ENCODE measurements at places on chromosomes 5 and 9.

- no peak for DNase-seq
Observed at GRCh38 chr9:132144708-132145365, 17.0 kb upstream of the NTNG2 start.

GRCh38 chr9:22088717-22089061, 79.6 kb upstream of the CDKN2B start:
- no peak for DNase-seq

DNA sequence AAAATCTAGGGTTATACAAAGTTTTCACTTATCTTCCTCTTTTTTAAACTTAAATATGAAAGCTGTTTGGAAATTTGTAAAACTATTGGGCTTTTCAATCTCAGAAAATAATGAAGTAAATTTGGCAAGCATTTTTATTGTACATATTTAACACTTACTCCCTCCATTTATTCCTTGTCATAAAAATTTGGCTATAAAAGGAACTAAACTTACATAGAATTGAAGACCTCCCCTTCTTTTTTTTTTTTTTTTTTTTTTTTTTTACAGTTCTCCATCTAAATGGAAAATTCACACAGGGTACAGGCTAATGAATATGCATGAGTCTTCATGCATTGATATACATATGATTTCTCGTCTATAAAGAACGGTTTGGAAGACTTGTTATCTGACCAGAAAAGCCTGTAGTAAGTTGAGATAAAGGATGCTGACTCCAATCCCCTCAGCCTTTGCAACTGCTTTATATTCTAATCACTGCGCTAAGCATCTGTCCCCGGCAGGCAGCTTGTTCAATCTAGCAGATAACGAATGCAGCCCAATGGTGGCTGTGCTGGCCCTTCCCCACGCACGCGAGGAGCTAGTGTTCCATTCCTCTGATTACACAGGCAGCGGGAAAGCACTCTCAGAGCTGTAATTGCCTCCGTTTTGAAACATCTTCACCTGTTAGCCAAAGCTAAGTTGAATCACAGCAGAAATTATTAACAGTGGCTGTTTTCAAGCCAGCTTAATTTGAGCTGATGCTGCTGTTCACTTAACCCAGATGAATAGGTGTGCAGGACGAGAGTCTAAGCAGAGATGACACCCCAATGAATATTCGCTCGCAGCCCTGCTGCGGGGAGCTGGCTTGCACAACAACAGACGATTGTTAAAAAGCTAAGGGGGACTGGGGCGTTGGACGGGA, 453.8 kb upstream of the ZNF608 start:
- DNase-seq = no peak

DNA sequence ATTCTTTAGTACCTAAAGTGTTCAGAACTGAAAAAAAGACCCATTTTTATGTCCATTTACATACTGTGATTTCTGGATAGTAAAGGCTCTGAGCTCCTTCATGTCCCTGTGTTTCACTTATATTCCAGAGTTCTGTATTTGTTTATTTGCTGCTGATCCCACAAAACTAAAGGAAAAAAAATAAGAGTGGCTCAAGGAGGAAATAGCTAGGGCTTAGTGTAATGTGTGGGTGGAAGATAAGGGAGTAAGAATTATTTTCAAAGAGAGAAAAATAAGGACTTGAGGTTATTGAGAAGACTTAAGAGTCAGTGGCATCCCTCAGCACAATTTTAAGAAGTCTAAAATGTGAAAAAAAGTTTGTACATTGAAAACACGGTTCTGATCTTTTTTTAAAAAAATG, 46.0 kb downstream of the ENTREP1 start:
- DNase-seq = peak; percentile 45

- DNase-seq = no peak
Observed at GRCh38 chr5:124007675-124008398, 495.9 kb downstream of the CSNK1G3 start.

DNA sequence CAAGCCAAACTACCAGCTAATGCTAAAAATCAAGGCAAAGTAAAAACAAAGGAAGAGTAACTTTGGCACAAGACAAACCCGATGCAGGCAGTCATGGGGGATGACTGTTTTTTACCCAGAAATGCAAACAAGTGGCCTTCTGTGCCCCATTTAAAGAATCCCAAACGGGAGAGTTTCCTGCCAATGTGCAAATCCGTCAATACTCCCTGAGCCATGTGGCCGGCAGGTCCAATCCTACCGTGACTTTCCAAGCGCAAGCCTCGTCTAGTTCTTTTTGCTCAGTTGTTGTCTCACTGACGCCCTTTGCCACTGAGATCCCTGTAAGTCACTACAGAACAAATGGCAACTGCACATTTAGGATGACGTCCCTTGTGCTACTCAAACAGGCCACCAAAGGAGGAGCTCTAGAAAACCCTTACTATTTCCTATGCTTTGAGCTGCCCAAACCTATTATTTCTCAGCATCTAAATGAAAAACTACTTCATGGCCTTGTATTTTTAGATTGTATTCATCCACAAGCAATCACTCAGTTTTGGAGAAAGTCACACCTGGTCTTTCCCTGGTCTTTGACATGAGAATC, 43.4 kb downstream of the OTULIN start:
- DNase-seq = no peak

DNA sequence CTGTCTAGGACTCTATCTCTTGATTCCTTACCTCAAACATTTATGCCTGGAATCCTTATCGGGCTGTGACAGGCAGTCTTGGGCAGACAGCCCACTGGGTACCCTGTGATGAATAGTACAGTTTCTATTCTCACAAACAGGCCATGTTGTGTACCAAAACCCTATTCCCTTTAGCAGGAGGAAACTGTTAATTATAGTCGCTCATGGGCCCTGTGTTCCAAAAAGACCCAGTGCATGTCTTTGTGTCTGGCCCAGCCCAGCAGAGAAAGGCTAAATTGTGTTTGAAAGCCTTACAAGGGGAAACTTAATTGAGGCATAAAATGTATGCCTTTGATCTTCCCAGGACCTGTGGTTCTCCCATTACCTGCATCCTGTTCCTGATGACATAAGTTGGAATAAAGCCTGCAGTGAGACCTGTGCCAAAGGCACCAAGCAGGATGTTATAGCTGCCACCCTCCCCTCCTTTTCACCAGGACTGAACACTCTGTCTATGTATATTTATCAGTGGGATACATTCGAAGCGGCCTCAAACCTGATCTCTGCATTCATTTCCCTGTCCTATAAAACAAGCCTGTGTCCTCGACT, 43.3 kb downstream of the TLR4 start:
- DNase-seq = no peak

DNA sequence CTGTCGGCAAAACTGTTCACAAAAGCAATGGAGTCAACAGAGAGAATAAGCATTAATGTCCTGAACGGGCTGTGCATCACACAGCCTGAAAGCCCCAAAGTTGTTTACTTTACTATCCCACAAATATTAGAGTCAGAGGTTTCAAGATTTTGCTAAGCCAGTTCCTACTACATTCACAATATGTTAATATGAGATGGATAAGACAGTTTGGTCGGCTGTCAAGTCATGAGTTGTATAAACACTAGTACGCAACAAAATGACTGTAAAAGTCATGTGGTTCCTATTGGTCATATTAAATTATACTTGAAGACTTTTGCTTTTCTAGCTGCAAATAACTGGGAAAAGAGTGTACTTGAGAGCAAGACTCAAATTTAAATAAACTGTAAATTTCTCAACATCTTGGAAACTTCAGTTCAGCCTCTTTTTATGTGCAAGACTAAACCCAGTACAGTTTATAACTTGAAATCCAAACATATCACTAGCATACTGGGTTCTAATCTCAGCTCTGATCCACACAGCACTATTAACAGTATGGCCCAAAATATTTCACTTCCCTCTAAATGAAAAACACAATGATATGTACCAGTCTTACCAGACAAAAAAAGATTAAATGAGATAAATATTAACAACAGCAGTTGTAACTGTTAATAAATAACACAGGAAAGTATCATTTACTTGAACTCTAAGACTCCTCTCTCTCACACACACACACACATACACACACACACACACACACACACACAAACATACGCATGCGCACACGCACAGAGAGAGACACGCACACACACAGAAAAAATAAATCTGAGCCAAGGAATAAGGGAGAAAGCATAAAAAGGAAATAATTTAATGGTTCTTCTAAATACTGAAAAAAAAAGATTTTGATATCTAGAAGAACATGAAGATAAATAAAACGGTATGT, 33.1 kb downstream of the FANCC start:
- peak; percentile 39 for DNase-seq

- no peak for DNase-seq
Observed at GRCh38 chr5:31029925-31030324, 163.6 kb upstream of the CDH6 start.

DNA sequence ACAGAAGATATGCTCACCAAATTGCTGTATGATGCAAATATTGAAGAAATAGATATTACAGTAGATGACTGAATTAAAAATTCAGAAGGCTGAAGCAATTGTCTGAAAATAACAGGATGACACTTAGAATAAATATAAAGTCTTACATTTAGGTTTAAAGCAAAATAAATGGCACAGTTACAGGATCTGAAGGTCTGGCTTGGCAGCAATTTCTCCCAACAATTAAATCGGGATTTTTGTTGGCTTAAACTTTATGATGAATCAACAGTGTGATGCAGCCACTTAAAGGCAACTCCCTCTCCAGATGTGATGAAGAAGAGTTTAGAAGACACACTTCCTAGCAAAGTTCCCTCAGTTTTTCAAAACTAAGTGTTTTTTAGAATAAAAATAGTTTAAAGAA, 80.5 kb downstream of the NREP start:
- DNase-seq = no peak

DNA sequence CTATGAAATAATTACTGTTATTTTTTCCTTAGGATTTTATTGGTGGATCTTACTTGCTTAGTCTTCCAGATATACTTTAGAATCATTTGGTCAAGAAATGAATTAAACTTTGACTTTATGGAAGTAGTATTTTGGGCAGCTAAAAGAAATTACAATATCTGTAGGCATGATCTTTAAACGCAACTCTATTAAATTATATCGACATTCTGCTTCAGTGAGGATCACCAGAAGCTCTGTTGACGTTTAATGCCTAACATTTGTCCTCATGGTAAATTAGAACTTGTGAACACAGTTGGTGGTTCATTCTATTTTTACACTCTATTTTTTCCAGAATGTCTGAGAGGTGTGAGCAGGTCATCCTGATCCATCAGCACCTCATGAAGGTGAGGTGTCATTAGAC, 211.6 kb downstream of the TMEM167A start:
- DNase-seq = no peak

- no peak for DNase-seq
Observed at GRCh38 chr5:173119719-173120118, 24.6 kb upstream of the BNIP1 start.

- DNase-seq = no peak
Observed at GRCh38 chr9:86633945-86634344, 279.7 kb upstream of the TUT7 start.

DNA sequence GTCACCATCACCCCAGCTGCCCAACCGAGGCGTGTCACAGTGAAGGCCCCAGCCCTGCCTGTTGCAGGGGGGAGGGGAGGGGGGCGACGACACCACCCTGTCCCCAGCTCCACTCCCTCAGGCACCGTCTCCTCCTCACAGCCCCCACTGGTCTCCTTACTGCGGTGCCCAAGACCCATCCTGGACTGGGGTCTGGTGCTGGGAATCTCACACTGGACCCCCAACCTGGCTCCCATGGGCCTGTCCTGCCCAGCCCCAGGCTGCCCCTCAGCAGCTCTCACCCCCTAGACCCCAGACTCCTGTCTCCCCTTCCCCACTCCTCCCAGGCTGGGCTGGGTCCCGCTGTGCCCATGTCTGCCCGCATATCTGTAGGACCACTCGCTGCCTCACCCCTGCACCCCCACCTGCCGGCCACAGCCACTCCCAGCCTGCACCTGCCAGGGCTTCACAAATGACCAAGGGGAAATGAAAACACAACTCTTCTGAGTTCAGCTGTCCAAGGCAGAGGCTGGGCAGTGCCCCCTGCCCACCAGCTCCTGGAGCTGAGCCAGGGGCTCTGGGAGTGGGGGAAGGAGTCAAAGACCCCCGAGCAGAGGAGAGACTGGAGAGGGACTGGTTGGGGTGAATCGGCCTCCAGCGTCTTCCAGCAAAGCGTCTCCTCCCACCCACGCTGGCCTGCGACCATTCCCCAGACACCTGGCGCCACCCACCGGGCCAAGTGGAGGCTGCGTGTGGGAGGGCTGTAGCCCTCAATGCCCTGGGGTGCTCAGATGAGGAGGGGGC, 32.6 kb upstream of the EGFL7 start:
- DNase-seq = peak; percentile 9

GRCh38 chr9:33510262-33511183, 13.5 kb upstream of the ANKRD18B start:
- peak; percentile 71 for DNase-seq

DNA sequence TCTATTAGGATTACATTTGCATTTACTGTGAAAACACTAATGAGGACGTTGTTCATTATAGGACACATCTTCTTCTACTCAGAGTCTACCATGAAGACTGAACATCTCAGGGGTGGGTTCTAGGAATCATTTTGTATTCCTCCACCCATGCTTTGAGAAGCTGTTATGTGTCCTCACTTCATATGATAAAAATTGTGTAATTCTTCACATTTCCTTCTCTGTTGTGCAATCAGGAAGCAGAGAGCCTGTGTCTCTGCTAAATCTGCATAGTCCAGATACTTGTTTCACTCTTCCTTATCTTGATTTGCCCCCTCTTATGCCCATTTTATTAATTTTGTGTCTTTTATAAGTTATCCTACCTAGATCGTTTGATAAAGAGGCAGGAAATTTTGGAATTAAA, 97.8 kb upstream of the IQGAP2 start:
- no peak for DNase-seq

GRCh38 chr9:136587145-136587943, 41.5 kb upstream of the NOTCH1 start:
- DNase-seq = peak; percentile 55

DNA sequence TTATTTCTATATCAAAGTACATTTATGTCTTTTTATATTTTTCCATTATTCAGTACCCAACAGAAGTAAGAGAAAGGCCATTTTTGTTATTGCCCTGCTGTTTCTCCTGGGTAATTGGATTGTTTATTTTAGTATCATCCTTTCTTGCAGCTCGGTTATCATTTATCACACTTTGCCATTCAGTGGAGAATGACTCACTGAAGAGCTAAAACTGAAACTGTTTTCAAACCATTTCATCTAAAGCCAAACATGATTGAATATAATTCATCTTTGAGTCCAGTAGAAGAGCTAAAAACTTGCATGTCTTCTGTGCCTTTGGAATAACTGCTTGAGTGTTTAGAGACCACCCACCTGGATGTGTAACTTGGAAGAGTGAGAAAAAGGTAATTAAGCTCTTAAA, 139.5 kb upstream of the PRDM9 start:
- DNase-seq = no peak

DNA sequence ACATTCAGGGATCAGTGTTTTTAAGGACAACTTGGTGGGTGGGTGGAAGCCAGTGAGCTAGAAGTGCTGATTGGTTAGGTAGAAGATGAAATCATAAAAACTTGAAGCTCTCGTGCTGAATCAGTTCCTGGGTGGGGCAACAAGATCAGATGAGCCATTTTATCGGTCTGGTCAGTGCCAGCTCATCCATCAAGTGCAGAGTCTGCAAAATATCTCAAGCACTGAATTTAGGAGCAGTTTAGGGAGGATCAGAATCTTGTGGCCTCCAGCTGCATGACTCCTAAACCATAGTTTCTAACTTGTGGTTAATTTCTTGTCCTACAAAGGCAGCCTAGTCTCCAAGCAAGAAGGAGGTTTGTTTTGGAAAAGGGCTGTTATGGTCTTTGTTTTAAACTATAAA, 166.4 kb downstream of the FAM170A start:
- no peak for DNase-seq

- DNase-seq = no peak
Observed at GRCh38 chr9:96071076-96071814, 195.8 kb downstream of the ERCC6L2 start.

Data from kidney glomerular epithelial cell (primary cell).